ENCODE measurements at places on chromosomes 1 and 21. TPM values are rescaled to one million over a fixed set of nuclear protein-coding genes. Genes with fewer than 3 reads are reported as not detected.

The CSF3R gene
- total RNA-seq: 82.0 TPM

The SRGAP2B gene
- total RNA-seq: 46.1 TPM

The OLFML2B gene
- 29.5 TPM for total RNA-seq

The FCRL5 gene
- total RNA-seq: 0.13 TPM

The C1orf174 gene
- total RNA-seq: 20.5 TPM

The C8B gene
- total RNA-seq: not detected

The LELP1 gene
- not detected for total RNA-seq

The AADACL4 gene
- total RNA-seq: not detected

The RUNX3 gene
- 3.4 TPM for total RNA-seq

The CRYAA gene
- total RNA-seq: not detected

The LDLRAD1 gene
- not detected for total RNA-seq

The LAMC1 gene
- total RNA-seq: 370 TPM

The RPS6KC1 gene
- total RNA-seq: 22.7 TPM

The OLFM3 gene
- total RNA-seq: not detected

The ZNF678 gene
- total RNA-seq: 5.1 TPM

The OLFML3 gene
- total RNA-seq: 44.3 TPM

The ATP5PO gene
- 171 TPM for total RNA-seq

The RXFP4 gene
- total RNA-seq: not detected

The KRTAP15-1 gene
- not detected for total RNA-seq

The RNF187 gene
- 82.4 TPM for total RNA-seq

The NRAS gene
- total RNA-seq: 32.3 TPM

The VPS45 gene
- 35.5 TPM for total RNA-seq

The SH3D21 gene
- total RNA-seq: 2.6 TPM

The GALNT2 gene
- total RNA-seq: 144 TPM
